ENCODE measurements at places on chromosomes 3 and 15. TPM values are rescaled to one million over a fixed set of nuclear protein-coding genes. Genes with fewer than 3 reads are reported as not detected.

PP2D1 gene
- total RNA-seq = not detected

NEDD4 gene
- total RNA-seq = 9.3 TPM

NMB gene
- 12.8 TPM for total RNA-seq

SPATA16 gene
- total RNA-seq = not detected

GRCh38 chr15:83657549-83657948, 3.6 kb downstream of the ADAMTSL3 start:
- no peak for ATAC-seq

- ATAC-seq = no peak
Observed at GRCh38 chr3:23331141-23331935, 128.2 kb downstream of the UBE2E2 start.

- no peak for ATAC-seq
Observed at GRCh38 chr3:15998911-15999310, 175.6 kb upstream of the GALNT15 start.

- ATAC-seq = no peak
Observed at GRCh38 chr3:21839592-21839991, 88.6 kb upstream of the ZNF385D start.

GRCh38 chr15:101232677-101233076, 19.2 kb downstream of the CHSY1 start:
- ATAC-seq = peak; percentile 48

- no peak for ATAC-seq
Observed at GRCh38 chr3:38349684-38350359, 3.2 kb downstream of the XYLB start.

DNA sequence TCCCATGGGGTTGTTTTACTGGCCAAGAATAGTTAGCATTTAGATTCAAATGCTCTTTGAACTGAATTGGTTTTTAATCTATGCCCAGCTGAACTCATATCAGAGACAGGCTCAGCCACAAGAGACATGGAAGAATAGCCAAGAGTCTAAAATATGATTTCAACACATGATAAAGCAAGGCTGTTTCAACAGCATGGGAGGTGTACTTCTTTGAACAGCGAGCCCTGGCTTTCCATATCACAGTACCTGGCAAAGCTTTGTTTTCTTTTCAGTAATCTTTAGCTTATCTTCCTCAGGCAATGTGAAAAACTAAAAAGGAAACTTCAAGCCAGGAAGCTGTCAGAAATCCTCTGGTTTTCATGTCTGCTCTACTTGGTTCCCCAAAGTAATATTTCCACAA, 413.6 kb upstream of the ADAMTS9 start:
- ATAC-seq = no peak

GRCh38 chr15:38231436-38231835, 21.2 kb upstream of the SPRED1 start:
- ATAC-seq = no peak

DNA sequence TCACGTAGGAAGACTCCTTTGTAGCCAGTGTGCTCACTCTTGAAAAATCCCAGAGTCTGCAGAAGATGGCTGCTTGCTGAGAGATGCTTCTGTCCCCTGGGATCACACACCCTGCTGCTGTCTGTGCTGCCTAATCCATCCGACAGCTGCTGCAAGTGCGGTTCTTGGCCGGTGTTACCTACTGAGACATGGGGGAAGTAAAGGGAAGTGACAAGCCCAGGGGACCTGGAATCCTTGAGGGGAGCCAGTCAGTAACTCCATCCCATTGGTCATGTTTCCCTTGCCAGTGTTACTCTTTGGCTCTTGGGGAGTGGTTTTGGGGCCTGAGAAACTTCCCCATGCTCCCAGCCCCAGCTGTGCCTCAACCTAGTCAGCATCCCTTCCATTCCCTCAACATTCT, 8.3 kb upstream of the CPNE9 start:
- no peak for ATAC-seq

DNA sequence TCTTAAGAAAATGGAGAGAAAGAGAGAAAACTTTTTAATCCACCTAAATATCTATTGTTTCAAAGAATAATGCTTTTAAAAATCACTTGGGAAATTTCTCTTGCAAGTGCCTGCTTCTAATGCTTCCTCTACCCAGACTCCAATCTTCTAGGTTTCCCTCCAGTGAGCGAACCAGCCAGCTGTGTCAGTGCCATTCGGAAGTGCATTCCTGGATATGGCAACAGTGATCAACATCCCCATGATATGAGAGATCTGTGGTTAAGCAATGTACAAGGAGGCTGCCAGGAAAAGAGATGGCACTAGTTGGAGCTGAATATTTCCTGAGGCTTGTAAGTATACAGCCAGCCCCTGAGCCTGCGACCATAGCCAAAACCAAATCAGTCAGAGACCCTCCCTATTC, 53.3 kb upstream of the KCNMB2 start:
- no peak for ATAC-seq

DNA sequence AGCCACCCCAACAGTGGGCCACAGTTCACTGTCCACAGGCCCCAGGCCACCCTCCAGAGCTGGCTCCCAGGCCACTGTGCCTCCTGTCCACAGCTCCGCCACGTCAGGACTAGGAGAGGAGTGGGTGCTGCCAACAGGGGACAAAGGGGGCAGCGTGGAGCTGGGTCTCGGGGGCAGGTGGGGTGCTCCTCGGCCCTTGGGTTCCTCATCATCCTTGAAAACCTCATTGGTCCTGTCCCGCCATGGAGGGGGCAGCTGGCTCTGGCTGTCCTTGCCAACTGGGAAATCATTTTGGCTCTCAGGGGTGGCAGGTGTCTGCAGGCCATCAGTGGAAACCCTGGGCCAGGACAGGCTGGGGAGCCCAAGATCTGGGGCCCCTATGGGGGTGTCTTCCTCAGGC, 45.2 kb downstream of the ADAMTS7 start:
- no peak for ATAC-seq

DNA sequence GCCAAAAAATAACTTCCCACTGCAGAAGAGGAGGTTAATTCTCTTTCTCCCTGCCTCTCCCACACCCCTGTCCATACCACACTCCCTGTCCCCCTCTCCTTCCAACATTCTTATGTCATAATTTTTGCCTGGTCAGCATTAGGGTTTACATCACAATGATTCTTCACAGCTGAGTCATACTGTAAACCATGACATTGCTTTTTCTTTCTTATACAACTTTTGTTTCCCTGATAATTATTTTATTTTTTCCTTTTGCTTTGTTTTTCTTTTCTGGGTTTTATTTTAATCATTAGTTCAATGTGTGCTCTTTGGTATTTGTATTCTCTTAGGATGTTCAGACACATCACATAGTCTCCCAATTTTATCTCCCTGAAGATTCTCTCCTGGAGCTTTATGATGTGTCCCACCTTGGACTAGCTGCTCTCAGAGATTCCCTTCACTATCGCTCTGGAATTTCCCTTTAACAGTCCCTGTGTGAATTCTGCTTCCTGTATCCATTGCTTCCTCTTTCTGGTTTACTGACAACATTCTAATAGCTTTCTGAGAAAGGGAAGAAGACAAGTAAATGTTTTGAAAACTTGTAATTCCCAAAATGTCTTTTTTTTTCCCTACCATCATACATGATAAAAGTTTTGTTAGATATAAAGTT, 70.7 kb downstream of the SOX2 start:
- ATAC-seq = no peak

DNA sequence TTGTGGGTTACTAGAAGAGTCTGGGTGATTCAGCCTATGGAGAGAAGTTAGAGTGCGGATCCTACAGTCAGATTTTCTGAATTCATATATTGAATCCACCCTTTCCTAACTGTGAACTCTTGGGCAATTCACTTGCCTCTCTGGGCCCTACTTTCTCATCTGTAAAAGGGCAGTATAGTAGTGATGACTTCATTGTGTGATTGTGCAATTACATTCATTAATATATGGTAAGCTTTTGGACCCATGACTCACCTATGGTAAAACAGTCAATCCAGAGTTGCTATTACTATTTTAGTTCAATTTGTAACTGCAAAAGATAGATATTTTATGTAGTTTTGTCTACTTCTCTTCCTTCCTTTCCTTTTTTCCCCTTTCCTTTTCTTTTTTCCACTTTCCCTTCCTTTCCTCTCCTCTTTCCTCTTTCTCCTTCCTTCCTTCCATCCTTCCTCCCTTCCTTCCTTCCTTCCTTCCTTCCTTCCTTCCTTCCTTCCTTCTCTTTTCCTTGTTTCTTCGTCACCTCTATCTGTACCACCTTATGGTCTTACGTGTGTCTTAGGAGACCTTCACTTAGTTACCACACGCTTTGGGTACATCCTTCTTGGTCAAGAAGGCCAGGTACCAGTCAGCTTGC, 37.0 kb downstream of the GMNC start:
- ATAC-seq = peak; percentile 53

DNA sequence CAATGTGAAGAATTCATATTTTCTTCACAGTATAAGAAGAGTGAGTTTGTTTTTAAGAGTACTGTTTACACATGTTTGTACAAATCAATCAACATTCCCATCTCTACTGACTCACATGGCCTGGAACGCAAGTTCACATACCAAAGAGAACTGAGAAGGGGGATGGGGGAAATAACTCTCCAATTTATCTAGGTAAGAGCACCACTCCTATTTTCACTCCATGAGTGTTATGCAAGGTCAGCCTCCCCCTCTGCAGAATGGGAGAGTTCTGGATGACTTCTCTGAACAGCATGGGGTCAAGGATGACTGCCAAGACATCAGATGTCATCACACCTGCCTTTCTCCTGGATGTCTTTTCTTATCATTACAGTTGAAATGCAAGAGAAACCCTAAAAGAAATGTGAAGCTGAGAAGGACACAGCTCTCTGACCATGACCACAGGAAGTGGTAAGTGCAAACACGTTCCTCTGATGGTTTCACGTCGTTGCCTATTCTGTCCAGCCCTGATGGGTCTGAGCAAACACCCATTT, 95.2 kb downstream of the SEMA6D start:
- ATAC-seq = no peak

DNA sequence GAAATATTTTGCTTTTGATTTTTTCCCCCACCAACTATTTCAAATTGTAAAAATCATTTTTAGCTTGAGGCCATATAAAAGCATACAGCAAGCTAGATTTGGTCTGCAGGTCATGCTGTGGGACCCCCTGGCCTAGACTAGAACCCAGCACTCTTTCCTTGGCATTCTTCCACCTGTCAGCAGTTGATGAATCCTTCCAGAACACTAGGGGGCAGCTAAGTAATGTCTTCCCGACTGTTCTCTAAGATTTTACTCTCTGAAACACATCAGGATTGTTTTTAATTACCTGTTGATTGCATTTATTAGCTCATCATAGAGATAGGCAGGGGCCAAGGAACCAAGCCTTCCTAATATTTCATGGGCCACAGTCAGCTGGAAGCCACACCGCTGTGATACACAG, 174.5 kb downstream of the CACNA1D start:
- no peak for ATAC-seq

- no peak for ATAC-seq
Observed at GRCh38 chr3:137011153-137011552, 53.4 kb downstream of the IL20RB start.

DNA sequence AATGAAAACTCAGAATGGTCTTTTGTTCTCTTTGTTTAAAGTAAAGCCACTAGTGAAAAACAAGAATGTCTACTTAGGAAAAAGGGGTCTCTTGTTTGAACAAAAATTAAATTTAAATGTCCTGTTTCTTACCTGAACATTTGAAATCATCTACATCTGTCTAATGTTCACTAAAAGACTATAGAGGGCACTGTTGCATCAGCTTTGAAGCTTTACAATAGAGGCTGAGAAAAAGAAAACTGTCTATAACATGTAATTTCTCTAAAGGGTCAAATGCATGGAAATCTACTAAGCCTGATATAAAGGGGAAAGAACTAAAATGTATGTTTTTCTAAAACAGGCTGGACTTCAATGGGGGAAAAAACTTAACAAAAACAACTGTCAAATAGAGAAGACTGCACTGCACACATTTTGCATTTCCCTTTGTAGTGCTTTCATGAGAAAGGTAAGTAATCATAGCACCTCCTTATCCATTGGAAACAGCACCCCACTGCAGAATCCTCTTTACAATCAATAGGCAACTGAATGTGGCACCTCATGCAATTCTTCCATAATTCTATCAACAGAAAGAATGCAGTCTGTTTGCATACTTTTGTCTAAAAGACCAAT, 26.3 kb downstream of the DPH6 start:
- ATAC-seq = no peak

- no peak for ATAC-seq
Observed at GRCh38 chr3:117557464-117558090, 848.0 kb downstream of the TUSC7 start.

DNA sequence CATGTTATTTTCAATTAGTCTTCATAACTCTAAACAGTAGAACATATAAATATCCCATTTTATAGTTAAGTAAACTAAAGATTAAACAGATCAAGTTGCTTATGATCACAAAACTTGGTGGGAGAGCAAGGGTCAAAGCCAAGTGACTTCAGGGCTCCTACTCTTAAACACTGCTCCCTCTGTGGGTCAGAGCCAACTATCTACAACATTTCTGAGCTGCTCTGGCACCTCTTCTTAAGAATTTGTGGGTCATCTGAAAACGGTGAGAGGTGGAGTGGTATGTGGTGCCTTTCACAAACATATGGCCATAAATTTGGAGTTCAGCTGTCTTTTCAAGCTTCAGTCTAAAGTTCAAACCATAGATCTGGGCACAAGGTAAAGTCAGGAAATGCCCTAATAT, 10.9 kb downstream of the ATG3 start:
- no peak for ATAC-seq

DNA sequence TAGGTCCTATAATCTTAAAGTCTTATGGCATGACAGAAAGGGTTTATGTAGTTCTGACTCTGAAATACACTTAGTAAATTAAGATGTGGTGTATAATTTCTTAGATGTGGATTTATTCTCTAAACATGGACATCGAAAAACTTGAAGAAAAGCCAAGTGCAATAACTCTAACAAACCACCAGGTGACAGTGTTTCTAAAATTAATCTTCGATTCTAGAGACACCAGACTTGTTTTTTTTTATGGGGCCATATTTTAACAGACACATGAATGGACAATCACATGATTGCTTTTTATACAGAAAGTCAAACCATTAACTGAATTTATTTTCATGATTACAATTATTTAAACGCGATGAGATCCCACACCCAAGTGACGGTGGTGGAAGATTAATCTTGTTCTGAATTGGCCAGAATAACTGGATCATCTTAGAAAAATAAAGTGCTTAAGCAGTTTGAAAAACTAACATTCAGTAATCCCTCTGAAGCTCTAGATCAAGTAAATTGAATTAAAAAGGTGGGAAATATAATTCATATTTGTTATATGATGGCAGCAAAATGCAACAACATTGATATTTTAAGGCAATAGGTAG, 305.1 kb downstream of the LSAMP start:
- no peak for ATAC-seq

DNA sequence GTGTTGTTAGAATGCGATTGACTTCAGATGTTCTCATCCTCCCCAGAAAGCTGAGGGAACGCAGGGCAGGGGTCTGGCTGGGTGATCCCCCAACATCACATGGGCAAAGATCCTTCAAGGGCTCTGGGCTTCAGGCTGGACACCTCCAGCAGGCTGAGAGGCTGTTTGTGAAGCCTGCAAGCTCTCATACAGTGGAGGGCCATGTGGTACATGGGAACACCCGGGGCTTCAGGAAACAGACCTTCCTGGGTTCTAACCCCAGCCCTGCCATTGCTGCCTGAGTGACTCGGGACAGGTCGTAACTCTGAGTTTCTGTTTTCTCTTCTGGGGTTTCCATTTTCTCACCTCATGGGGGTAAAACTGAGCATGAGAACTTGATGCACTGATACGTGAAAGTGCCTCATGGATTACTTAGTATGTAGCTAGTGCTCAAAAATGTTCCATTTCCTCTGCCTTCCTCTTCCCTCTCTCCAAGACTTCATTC, 81.2 kb downstream of the TLE3 start:
- no peak for ATAC-seq

All from esophagus mucosa (tissue), 1 donor.